ENCODE measurements at places on chromosomes 1 and 21. TPM values are rescaled to one million over a fixed set of nuclear protein-coding genes. Genes with fewer than 3 reads are reported as not detected.

CTH gene
- 4.6 TPM for total RNA-seq

GABPA gene
- total RNA-seq, result 17.5 TPM

DNA sequence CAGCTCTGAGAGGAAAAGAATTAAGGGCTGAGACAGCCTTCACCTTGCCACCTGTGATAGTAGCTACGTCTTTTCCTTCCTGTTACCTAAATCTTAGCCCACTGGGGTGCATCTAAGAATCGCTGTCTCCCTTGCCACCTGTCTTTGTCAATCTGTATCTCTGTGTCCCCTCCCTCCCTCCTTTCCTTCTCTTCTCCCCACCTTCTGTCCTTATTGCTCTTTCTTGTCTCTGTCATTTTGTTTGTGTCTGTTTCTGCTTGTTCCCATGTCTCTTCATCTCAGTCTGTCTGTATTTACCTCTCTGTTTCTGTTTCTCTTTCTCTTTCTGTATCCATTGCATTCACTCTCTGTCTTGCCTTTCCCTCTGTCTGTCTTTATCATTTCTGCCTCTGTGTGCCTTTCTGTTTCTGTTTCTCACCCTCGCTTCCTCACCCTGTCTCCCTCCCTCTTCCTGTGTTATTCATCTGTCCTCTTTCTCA is 30.2 kb downstream of the SLC22A15 start:
- no peaks in the 10 kb centered on the region for H3K36me3 ChIP-seq
- H3K27ac ChIP-seq, result peak overlapping the region; percentile 43
- peaks cover 9% of the 10 kb centered on the region for H3K4me1 ChIP-seq

CNTN2 gene
- total RNA-seq, result not detected

DNA sequence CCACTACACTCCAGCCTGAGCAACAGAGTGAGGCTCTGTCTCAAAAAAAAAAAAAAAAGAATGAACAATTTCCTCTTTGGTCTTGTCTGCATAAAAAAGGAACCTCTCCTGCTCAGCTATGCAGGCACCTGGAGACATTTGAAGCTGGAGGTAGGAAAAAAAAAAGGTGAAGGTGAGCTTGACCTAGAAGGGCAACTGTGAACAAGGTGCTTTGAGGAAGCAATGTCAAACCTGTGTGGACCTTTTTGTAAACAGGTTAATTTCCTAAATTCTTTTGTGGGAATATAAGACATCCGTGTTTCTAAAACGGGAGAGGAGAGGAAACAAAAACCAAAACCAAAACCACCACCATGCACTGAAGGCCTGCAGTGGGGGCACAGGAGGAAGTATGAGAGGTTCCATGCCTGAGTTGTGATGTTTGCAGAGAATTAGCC is 77.5 kb downstream of the SLC45A1 start:
- H3K27ac ChIP-seq, result peak overlapping the region; percentile 71
- H3K4me1 ChIP-seq, result peaks cover 45% of the 10 kb centered on the region
- H3K27me3 ChIP-seq, result no peaks in the 10 kb centered on the region

- no peaks in the 10 kb centered on the region for H3K27me3 ChIP-seq
- no peaks in the 10 kb centered on the region for H3K4me1 ChIP-seq
- no peak overlapping the region for H3K4me3 ChIP-seq
- no peak overlapping the region for H3K27ac ChIP-seq
- DNase-seq, result no peak
These were observed 335.9 kb downstream of the RGS7 start for GRCh38 chr1:241020851-241021697.

GRCh38 chr1:43521078-43521477 is 9.6 kb upstream of the PTPRF start:
- H3K4me1 ChIP-seq, result no peaks in the 10 kb centered on the region
- H3K36me3 ChIP-seq, result no peaks in the 10 kb centered on the region
- no peak for DNase-seq
- H3K4me3 ChIP-seq, result no peak overlapping the region
- peaks cover 5% of the 10 kb centered on the region for H3K27me3 ChIP-seq

DNA sequence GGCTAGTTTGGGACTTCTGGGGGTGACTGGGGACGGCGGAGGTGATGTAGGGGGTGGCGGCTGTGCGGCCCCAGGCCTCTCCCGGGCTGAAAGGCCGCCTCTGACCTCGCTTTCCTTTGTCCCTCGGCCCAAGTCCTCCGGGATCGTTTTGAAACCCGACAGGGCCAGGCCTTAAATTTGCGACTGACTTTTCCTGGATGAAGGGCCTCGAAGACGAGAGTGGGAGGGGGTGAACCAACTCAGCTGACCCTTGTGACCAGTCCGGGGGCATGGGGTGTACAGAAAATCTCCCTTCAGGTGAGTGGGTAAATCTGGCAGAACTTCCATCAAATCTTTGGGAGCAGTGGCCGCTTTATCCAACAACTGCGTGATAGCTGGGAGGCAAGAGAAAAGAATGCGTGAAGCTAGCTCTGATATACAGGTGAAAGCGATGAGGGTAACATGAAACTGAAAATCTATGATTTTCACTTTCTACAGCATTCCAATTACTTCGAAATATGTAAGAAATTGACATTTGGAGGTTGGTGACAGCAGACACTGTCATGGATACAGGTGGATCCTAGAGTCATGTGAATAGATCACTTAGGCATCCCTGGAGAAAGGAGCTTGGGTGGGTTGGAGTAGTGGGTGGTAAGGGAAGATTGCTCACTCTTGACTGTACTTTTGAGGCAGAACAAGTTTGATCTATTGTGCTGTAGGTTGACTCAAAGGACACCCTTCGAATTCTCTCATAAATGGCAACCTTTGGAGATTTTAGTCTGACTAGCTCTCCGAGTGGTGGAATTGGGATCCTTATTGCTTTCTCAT is 885 bp downstream of the AHCYL1 start:
- H3K36me3 ChIP-seq, result peaks cover 6% of the 10 kb centered on the region
- no peak for DNase-seq
- peak overlapping the region; percentile 83 for H3K4me3 ChIP-seq
- H3K4me1 ChIP-seq, result peaks cover 30% of the 10 kb centered on the region
- peak overlapping the region; percentile 87 for H3K27ac ChIP-seq

- no peak overlapping the region for H3K4me3 ChIP-seq
- H3K4me1 ChIP-seq, result no peaks in the 10 kb centered on the region
- H3K27me3 ChIP-seq, result no peaks in the 10 kb centered on the region
These were observed 6.3 kb downstream of the CLDN8 start for GRCh38 chr21:30209601-30210000.

DNA sequence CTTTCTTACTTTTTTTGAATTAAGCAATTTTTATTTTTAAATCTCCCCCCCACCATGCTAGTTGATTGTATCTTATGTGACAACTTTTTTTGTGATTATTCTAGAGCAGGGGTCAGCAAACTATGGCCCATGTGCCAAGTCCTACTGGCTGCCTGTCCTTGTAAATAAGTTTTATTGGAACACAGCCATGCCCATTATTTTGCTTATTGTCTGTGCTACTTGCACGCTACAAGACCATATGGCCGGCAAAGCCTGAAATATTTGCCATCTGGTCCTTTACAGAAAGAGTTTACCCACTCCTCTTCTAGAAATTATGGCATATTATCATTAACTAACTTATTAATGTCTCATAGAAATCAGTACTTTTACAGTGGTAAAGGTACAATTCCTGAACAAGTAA is 51.7 kb downstream of the AK5 start:
- no peak overlapping the region for H3K4me3 ChIP-seq
- no peak for DNase-seq
- peaks cover 11% of the 10 kb centered on the region for H3K4me1 ChIP-seq
- no peaks in the 10 kb centered on the region for H3K36me3 ChIP-seq
- H3K27me3 ChIP-seq, result peaks cover 2% of the 10 kb centered on the region

GRCh38 chr1:31872658-31873636 is 57.1 kb upstream of the SPOCD1 start:
- DNase-seq, result no peak
- peaks cover 3% of the 10 kb centered on the region for H3K4me1 ChIP-seq
- no peaks in the 10 kb centered on the region for H3K27me3 ChIP-seq
- no peaks in the 10 kb centered on the region for H3K36me3 ChIP-seq
- no peak overlapping the region for H3K27ac ChIP-seq

DNA sequence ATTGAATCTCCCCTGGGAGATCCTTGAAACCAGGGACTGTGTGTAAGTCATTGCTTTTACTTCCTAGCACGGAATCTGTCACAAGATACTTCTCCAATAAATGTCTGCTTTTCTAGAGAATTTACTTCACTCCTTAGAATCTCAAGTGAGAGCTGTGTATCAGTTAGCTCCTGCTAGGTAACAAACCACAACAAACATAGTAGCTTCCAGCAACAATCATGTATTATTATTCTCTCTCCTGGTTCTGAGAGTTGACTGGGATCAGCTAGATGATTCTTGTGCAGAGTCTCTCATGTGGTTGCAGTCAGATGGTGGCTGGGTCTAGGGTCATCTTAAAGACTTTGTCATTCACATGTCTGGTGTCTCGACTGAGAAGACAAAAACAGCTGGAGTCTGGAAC is 166.9 kb upstream of the UBE2U start:
- DNase-seq, result no peak
- H3K4me1 ChIP-seq, result no peaks in the 10 kb centered on the region
- H3K27me3 ChIP-seq, result no peaks in the 10 kb centered on the region
- H3K27ac ChIP-seq, result no peak overlapping the region

GRCh38 chr1:35565742-35566133 is 7.4 kb upstream of the TFAP2E start:
- no peaks in the 10 kb centered on the region for H3K27me3 ChIP-seq
- H3K36me3 ChIP-seq, result peaks cover 3% of the 10 kb centered on the region
- no peak overlapping the region for H3K4me3 ChIP-seq
- H3K4me1 ChIP-seq, result no peaks in the 10 kb centered on the region
- no peak overlapping the region for H3K27ac ChIP-seq

- peak within 1 kb of the TSS; percentile 87 for H3K4me3 ChIP-seq
- no peaks in the 10 kb centered on the region for H3K27me3 ChIP-seq
- peak within 1 kb of the TSS; percentile 89 for H3K27ac ChIP-seq
- peaks cover 18% of the 10 kb centered on the region for H3K36me3 ChIP-seq
- peaks cover 22% of the 10 kb centered on the region for H3K4me1 ChIP-seq
- DNase-seq, result peak; percentile 96
These were observed at the start of gene NUDC for GRCh38 chr1:26921540-26922430. NUDC (plus strand) TSS chr1:26921743; CDS start chr1:26921849, 106 bp downstream.

TRMT13 gene
- 12.2 TPM for total RNA-seq

DNA sequence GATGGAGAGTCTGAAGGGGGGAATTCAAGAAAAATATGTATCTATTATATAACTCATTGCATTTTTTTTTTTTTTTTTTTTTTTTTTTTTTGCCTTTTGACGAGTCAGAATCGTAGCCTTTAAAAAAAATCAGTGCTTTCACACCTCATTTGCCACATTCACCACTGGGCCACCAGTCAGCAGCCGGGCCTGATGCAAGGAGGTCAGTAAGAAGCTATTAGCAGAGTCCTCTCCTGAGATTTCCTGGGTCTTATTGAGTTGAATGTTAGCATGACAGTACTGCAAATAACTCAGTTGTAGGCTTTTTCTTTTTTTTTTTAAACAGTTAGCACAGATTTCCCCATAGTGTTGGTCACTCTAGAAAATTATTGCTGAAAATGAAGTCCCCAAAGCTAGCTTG is 139.8 kb downstream of the SPATA17 start:
- no peaks in the 10 kb centered on the region for H3K4me1 ChIP-seq
- no peak overlapping the region for H3K27ac ChIP-seq
- no peak overlapping the region for H3K4me3 ChIP-seq
- DNase-seq, result no peak
- H3K27me3 ChIP-seq, result no peaks in the 10 kb centered on the region
- H3K36me3 ChIP-seq, result no peaks in the 10 kb centered on the region

ST6GALNAC3 gene
- 1.5 TPM for total RNA-seq

RLF gene
- total RNA-seq, result 36.8 TPM

RBM8A gene
- total RNA-seq, result 143 TPM

DNA sequence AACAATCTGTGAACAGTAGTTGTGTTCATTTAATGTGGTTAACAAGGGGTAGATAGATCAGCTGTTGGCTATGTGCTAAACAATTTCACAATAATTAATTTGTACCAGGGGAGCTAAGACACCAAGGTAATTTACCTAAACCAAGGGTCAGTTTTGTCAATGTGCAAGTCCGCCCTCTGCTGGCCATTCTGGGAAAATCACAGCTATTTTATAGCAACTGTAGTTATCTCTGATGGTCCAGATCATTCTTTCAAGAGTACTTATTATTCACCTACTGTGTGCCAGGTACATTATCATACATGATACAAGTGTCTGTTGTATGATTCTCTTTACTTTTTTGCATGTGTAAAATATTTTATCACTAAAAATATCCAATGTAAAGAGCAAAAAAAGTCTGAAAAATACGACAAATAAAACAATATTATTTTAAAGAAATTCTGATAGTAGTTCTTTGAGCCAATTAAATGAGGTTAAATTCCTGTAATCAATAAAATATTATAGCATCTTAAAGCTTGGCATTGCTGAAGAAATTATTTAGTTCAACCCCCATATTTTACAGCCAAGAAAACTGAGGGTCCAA is 312.3 kb upstream of the FAM78B start:
- no peaks in the 10 kb centered on the region for H3K36me3 ChIP-seq
- no peak overlapping the region for H3K4me3 ChIP-seq
- no peaks in the 10 kb centered on the region for H3K27me3 ChIP-seq
- no peaks in the 10 kb centered on the region for H3K4me1 ChIP-seq

GIPC2 gene
- total RNA-seq, result not detected

SMYD3 gene
- 36.6 TPM for total RNA-seq

- H3K27me3 ChIP-seq, result no peaks in the 10 kb centered on the region
- peaks cover 22% of the 10 kb centered on the region for H3K36me3 ChIP-seq
- H3K27ac ChIP-seq, result no peak overlapping the region
These were observed 62.7 kb downstream of the CD34 start for GRCh38 chr1:207848234-207848633.

- H3K4me3 ChIP-seq, result no peak overlapping the region
- no peak overlapping the region for H3K27ac ChIP-seq
- no peak for DNase-seq
- no peaks in the 10 kb centered on the region for H3K4me1 ChIP-seq
These were observed 100.1 kb downstream of the MAN1A2 start for GRCh38 chr1:117467336-117467735.

- no peaks in the 10 kb centered on the region for H3K36me3 ChIP-seq
- H3K27me3 ChIP-seq, result no peaks in the 10 kb centered on the region
- DNase-seq, result no peak
- no peak overlapping the region for H3K4me3 ChIP-seq
- H3K4me1 ChIP-seq, result no peaks in the 10 kb centered on the region
These were observed 275.4 kb upstream of the BEND5 start for GRCh38 chr1:49052102-49052501.

- H3K27me3 ChIP-seq, result no peaks in the 10 kb centered on the region
- H3K4me1 ChIP-seq, result no peaks in the 10 kb centered on the region
- no peak overlapping the region for H3K27ac ChIP-seq
- no peak overlapping the region for H3K4me3 ChIP-seq
- DNase-seq, result no peak
- no peaks in the 10 kb centered on the region for H3K36me3 ChIP-seq
These were observed 618.2 kb downstream of the BRINP3 start for GRCh38 chr1:189859385-189859977.

GRCh38 chr1:75712306-75712705 is 12.2 kb upstream of the ACADM start:
- no peak for DNase-seq
- H3K27me3 ChIP-seq, result peaks cover 2% of the 10 kb centered on the region
- no peaks in the 10 kb centered on the region for H3K4me1 ChIP-seq
- H3K27ac ChIP-seq, result no peak overlapping the region
- no peak overlapping the region for H3K4me3 ChIP-seq
- H3K36me3 ChIP-seq, result no peaks in the 10 kb centered on the region

DNA sequence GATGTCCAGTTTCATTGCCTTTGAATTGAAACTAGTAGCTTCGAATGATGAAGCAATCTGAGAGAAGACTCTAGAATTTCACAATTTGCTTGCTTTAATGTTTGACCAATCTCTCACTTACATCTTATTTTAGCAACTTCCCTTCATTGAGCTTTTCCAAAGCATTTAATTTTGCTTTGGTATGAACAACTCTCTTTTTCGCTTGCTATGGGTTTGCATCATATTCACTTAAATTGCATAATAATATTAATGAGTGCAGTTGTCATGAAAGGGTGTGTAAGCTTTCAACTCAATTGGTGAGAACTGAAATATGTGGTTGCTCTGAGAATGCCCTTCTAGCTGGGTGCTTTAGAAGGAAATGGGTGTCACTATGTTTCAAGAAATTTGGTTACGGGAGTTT is 309.2 kb downstream of the HLX start:
- no peaks in the 10 kb centered on the region for H3K4me1 ChIP-seq
- H3K36me3 ChIP-seq, result no peaks in the 10 kb centered on the region
- no peak overlapping the region for H3K4me3 ChIP-seq
- H3K27ac ChIP-seq, result no peak overlapping the region
- H3K27me3 ChIP-seq, result no peaks in the 10 kb centered on the region

Measured in CD4-positive, CD25-positive, alpha-beta regulatory T cell (primary cell).